ENCODE measurements at places on chromosomes 5 and 9.
A peak's percentile ranks its signal among the peaks of the same experiment; 100 is the strongest.

DNA sequence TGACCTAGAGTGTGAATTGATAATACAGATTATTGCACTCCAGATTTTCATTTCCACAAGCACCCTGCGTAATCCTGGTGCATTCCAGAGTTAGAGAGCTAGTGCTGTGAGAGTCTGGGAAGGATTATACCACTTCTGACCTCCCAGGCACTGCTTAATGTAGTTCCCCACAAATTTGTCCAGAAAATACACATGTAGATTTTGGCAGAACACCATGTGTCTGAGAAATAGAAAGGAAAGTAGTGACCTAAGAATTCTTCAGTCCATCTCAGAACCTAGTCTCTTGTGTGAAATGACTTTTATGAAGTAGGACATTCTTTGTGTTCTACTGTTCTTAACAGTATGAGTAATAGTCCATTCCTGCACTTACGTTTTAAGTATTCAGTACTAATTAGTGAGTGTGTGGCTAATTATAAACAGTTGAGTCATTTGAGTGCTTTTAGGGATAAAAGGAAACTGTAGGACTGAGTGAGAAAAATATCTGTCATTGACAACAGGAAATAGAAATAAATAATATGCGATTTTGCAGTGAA is 27.8 kb upstream of the PTPDC1 start:
- no peak for DNase-seq

GRCh38 chr9:68560071-68560844 is 19.6 kb upstream of the TMEM252 start:
- DNase-seq, result peak; percentile 62

DNA sequence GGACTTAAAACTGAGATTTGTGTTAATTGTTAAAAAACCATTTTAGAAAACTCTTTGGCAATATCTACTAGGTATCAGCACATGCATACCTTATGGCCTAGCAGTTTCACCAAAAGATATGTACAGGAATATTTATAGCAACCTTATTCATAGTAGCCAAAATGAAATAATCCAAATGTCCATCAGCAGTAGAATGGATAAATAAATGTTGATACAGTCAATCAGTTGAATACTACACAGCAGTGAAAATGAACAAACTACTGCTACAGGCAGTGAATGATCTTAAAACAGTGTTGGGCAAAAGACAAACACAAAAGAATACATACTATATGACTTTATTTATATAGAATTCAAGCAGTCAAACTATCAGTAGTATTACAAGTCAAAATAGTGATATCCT is 16.4 kb downstream of the RFESD start:
- DNase-seq, result no peak

GRCh38 chr5:170297589-170298462 is at the start of gene LCP2:
LCP2 (minus strand) TSS chr5:170297777; CDS start chr5:170297611, 166 bp downstream.
- DNase-seq, result peak; percentile 77

- no peak for DNase-seq
Observed at GRCh38 chr5:108703313-108703712, 44.4 kb upstream of the FER start.

GRCh38 chr5:95827892-95828246 is 5.3 kb upstream of the GLRX start:
- DNase-seq, result no peak

DNA sequence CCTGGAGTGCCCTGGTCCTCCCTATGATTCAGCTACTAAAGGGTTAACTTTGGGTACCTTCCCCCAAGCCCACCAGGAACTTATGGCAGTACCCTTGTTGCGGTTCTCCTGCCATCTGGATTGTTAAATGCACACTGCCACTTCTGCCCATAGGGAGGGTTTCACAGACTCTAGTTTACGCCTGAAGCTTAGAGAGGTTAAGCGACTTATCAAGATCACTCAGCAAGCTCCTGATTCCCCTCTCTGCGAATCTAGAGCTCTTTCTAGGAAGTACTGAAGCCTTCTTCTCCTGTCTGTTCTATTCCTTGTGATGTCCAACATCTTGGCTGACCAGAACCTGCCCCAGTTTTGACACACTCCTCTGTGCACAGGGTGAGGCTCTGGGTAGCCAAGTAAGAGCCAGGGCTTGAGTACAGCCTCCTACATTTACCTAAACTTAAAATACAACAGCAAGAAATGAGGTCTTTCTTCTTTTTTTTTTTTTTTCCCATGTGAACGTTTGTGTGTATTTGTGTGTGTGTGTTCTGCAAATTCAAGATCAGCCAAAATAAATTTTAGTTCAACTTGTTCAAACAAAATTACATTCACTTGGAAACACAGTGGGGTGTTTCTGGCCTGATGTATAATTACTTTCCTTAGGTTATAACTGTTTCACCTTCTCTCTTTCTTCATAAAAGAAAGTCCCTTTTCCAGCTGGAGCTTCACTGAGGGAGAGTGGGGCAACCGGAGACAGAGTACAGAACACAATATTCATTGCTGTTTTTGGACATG is 28.7 kb upstream of the KLF4 start:
- no peak for DNase-seq

DNA sequence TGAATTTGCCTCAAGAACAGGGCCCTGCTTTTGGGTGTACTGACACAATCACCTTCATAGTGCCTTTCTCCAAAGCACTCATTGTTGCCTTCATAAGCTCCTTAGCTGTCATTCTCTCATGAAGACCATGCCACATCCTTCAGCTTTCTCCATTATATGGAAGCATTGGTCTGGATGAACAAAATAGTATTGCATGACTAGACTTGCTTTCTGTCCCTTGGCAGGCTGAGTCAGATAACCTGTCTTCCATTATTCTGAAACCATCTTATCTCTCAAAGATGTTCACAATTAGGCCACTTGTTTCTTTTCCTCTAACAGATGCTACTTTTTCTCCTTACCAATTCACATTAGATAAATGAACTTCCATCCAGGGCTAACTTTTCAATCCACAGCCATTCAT is 297.9 kb downstream of the IRX1 start:
- no peak for DNase-seq

GRCh38 chr5:123844873-123845272 is 332.9 kb downstream of the CSNK1G3 start:
- DNase-seq, result no peak

- DNase-seq, result no peak
Observed at GRCh38 chr5:173466227-173466626, 138.0 kb upstream of the STC2 start.

Measured in activated CD8-positive, alpha-beta memory T cell treated with anti-CD3 and anti-CD28 coated beads, Interleukin-2, amount 10 ng/mL, durations not matched to agents 7 days and 5 days (primary cell).